GM23338 (cell line): ENCODE measurements at places on chromosomes 5 and 9. TPM values are rescaled to one million over a fixed set of nuclear protein-coding genes. Genes with fewer than 3 reads are reported as not detected.

DNA sequence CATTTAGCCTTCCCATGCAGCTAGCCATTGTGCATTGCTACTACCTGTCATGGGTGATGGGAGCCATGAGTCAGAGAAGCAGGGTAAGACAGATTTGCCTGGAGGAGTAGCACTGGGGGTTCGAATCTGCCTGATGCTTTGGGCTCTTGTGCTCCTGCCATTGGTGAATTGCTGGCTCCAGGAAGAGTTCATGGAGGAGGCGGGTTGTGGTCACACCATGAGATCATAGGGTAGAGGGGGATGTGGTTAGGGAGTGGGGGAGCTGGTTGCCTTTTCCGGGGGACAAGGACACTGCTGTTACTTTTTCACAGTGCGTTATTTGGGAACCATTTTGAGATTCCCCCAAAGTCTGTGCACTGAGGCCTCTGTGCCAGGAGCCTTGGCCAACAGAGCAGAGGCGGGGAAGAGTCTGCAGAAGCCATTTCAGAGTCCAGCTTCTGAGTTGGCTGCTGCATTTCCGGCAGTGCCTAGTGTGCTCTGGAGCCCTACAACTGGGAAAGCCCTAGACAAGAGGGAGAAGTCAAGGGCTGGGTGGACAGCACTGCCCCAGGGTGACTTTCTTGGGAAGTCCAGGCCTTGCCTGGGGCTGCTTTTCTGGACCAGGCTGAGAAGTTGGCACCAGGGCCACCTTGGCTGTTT, 6.2 kb downstream of the ANGPTL2 start:
- no peak overlapping the region for H3K27ac ChIP-seq
- H3K27me3 ChIP-seq, result no peaks in the 10 kb centered on the region
- no peak for DNase-seq
- no peak overlapping the region for H3K4me3 ChIP-seq

DNA sequence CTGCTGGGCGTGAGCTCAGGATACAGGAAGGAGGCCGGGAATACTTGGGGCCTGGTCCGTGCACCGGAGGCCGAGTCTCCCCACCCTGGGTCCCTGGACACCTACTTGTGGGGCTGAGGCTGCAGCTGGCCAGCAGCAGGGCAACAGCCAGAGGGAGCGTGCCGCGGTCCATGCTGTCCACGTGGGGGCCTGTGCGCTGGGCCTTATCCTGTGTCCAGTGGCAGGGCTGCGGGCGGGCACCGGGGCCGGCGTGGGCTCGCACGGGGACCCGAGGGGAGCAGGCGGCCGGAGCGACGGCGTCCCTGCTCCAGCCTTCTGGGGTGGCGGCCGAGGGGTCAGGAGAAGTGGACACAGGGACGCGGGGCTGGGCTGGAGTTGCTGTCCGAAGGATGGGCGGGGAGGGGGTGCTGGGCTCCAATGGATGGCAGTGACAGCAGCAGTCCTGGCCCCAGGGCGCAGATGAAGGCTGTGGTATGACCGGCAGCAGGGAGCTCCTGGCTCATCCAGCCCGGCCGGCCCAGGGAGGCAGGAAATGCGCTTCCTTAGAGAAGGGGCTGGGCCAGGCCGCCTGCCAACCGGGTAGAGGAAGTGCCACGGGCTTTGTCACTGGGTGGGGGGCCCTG, at the start of gene ENG:
ENG (minus strand) TSS at position 475 of the 623 bp plus-strand sequence; CDS start at position 172, 303 bp downstream.
- no peak within 1 kb of the TSS for H3K4me3 ChIP-seq
- peaks cover 4% of the 10 kb centered on the region; the same call in 1 of the 2 replicates for H3K4me1 ChIP-seq
- no peak within 1 kb of the TSS for H3K27ac ChIP-seq
- no peaks in the 10 kb centered on the region for H3K27me3 ChIP-seq

GRCh38 chr5:147966829-147967228, 60.5 kb upstream of the C5orf46 start:
- no peaks in the 10 kb centered on the region for H3K27me3 ChIP-seq
- DNase-seq, result no peak
- no peaks in the 10 kb centered on the region; the same call in 1 of the 2 replicates for H3K36me3 ChIP-seq
- 0 out of 2 replicates have a peak overlapping the region, but pooled peaks have one; percentile 11 for H3K27ac ChIP-seq
- no peak overlapping the region for H3K4me3 ChIP-seq
- no peaks in the 10 kb centered on the region for H3K4me1 ChIP-seq

DNA sequence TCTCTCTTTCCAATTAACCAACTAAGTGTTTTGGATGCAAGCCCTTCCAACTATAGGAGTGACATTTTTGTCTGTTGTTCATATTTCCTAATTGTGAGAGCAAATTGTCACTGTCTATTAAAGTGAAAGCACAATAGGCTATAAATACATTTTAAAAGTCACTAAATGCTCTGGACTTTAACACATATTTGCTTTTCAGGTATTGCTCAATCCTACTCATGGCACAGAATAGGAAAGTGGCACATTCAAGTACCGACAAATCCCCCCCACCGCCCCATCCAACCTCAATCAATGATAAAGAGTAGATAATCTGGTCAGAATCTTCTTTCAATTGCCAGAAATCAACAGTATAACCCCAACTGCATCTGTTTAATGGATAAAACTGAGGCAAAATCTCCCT, 419.8 kb downstream of the PLK2 start:
- no peak overlapping the region for H3K27ac ChIP-seq
- no peak overlapping the region for H3K4me3 ChIP-seq
- DNase-seq, result no peak
- H3K36me3 ChIP-seq, result no peaks in the 10 kb centered on the region

DNA sequence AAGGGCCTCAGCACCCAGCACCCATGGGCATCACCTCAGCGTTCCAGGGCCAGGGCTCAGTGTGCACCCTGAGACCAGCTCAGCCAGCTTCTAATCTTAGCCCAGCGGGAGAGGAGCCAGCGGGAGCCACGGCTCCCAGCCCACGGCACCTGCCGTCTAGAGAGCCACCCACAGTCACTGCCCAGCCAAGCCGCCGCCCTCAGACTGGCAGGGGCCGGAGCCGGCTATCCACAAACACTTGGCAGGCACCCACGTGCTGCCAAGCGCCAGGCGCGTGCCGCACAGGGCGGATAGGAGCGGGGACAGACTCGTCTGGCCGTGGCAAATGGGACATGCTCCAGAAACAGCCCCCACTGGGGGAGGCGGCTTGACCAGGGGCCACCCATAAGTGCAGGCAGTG, 18.6 kb downstream of the BRD3 start:
- no peak overlapping the region for H3K27ac ChIP-seq
- no peak overlapping the region for H3K4me3 ChIP-seq
- H3K27me3 ChIP-seq, result no peaks in the 10 kb centered on the region
- no peak for DNase-seq
- H3K36me3 ChIP-seq, result peaks cover 10% of the 10 kb centered on the region; the same call in 1 of the 2 replicates

GRCh38 chr5:145350513-145350912, 484.6 kb downstream of the PRELID2 start:
- no peak overlapping the region for H3K27ac ChIP-seq
- DNase-seq, result no peak
- H3K27me3 ChIP-seq, result no peaks in the 10 kb centered on the region
- no peaks in the 10 kb centered on the region for H3K4me1 ChIP-seq
- no peak overlapping the region for H3K4me3 ChIP-seq

GRCh38 chr5:33425314-33425713, 15.5 kb upstream of the TARS1 start:
- H3K4me3 ChIP-seq, result no peak overlapping the region
- H3K27me3 ChIP-seq, result no peaks in the 10 kb centered on the region
- no peaks in the 10 kb centered on the region; the same call in 1 of the 2 replicates for H3K36me3 ChIP-seq
- DNase-seq, result no peak
- H3K27ac ChIP-seq, result no peak overlapping the region
- H3K4me1 ChIP-seq, result no peaks in the 10 kb centered on the region

TMEM171 gene
- total RNA-seq, result 1.7 and 2.9 TPM in 2 replicates

PCDHGB7 gene
- 5.8 and 11.7 TPM in 2 replicates for total RNA-seq
